ENCODE measurements at places on chromosomes 5 and 9. TPM values are rescaled to one million over a fixed set of nuclear protein-coding genes. Genes with fewer than 3 reads are reported as not detected.
A peak's percentile ranks its signal among the peaks of the same experiment; 100 is the strongest.

The CLIC3 gene
- total RNA-seq = 0.33 TPM

The INSL6 gene
- not detected for total RNA-seq

The PLPP7 gene
- total RNA-seq = 1.5 TPM

DNA sequence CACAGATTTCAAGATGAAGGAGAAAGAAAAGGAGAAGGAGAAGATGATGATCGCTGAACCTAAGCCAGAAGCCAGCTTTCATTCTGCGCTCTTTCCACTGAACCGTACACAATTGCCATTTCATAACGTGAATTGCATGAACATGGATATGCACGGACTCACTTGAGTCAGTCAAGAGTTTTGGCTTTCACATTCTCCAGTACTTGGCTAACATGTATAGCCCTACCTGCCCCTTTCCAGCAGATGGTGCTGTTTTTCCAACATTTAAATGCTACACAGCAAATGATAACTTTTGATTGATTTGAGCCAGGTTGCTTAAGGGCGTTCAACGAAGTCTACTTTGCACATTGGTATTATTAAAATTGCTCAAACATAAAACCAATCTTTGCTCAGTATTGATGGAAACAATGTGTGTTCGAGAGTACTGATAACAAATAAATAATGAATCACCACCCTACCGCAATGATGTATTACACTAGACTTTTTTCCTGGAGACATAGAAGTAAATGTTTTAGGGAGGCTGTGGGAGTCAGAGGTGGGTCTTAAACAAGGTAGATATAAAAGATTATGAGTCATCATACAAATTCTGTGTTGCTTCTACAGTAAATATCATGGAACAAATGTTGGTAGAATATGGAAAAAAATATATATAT is 196.4 kb downstream of the TRPM3 start:
- peak; percentile 75 for DNase-seq
